NCI-H510A treated with DMSO at 0.1 percent for 48 hours (cell line): ENCODE measurements at places on chromosomes 2 and 18.

- DNase-seq: no peak
Measured at GRCh38 chr2:16589465-16589864, 76.2 kb downstream of the CYRIA start.

GRCh38 chr2:112881217-112881985 lies 29.6 kb upstream of the IL37 start:
- DNase-seq: no peak

DNA sequence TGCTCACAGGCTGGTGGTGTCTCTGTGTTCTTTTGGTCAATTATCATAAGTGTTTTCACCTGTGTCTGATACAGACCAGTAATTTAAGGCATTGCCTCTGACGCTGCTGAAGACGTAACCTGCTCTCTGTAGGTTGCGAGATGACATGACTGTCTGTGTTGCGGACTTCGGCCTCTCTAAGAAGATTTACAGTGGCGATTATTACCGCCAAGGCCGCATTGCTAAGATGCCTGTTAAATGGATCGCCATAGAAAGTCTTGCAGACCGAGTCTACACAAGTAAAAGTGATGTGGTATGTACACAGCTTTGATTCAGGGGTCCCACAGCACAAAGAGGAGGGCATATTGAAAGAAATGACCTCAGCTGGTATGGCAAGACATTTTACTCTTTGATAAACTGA lies 33.8 kb upstream of the TMEM87B start:
- no peak for DNase-seq

DNA sequence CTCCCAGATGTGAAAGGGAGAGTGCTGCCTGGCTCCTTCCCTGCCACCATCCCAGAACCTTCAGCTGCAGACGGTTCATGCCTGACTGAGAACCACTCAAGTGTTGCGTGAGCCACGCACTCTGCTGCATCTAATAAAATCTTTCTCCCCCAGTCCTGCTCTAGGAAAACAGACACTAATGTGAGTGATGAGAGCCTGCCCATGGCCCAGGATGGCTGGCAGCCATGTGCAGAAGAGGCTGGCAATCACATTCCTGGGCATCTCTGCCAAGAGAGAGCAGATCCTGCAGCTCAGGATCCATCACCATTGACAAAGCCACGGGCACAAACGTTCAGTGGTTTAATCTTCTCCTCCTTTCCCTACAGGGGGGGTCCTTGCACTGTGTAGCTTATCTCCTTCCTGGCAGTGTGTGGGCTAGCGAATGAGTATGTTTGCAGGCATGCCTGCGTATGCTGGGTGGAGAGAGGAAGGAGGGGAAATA lies 477.5 kb downstream of the SLC4A3 start:
- DNase-seq: no peak

DNA sequence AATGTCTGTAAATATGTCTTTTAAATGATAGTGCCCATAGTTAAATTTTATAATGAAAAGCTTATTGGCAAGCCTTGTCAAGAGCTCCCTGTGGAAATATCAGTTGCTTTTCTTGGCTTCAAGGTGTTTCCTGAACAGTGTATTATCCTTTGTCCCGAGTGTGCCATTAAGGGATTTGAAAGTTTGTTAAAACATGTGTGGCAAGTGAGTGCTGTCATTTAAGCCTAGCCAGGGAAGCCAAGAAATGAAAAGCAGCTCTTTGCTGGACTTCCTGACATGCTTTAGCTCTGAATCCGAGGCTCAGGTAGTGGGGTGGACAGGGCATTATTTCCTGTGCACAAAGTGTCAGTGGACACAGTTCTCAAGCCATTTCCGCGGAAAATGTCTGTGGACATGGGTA lies 111.5 kb downstream of the DIS3L2 start:
- no peak for DNase-seq

GRCh38 chr2:55901322-55901721 lies 22.3 kb downstream of the EFEMP1 start:
- no peak for DNase-seq

GRCh38 chr2:66929632-66930338 lies 467.3 kb upstream of the ETAA1 start:
- DNase-seq: no peak

DNA sequence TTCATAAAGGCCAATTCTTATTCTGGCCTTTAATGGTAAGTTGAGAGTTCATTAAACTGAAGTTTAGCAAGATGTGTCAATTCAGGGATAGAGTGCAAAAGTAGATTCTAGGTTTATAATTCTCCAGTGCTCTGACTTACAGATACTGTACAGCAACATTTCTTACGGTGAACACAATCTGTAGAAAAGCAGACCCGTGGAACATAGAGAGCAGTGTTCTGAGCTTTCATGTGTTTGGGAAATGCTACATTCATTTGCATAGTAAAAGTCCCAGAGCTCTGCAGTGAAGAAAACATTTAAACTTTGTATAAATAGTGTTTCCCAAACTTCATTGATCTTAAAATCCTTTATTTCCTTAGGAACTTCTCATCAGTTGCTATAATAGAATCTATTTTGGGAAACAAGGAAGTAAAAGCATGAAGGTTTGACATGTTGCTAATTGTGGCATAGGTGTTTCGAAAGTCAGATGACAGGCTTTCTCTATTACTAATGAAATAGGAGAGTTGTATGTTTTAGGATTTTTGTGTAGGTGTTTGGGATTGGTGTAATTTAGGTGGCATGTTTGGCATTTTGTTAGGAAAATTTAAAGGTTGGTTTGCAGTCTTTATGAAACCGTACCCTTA lies 138.2 kb downstream of the ASXL3 start:
- no peak for DNase-seq

DNA sequence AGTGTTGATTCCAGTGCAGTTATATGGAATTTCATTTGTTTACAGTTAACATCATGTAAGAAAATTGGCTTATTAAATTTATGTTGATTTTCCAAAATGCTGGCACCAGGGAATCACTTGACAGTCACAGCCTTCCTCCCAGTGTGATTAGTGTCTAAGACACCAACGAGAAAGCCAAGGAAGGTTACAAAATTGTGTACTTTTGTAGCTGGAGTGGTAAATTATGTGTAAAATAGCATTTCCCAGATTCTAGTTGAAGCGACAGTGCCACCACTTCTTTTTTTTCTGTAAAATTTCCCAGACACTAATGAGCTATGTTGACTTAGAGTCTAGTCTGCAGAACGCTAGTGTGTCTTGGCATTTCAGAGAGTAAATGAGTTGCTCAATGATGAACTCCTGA lies 101.3 kb downstream of the NCK2 start:
- no peak for DNase-seq

- DNase-seq: no peak
Measured at GRCh38 chr2:64666810-64667438, 13.2 kb upstream of the SERTAD2 start.

GRCh38 chr18:46333431-46334135 lies 229.4 kb downstream of the HAUS1 start:
- DNase-seq: peak; percentile 13

DNA sequence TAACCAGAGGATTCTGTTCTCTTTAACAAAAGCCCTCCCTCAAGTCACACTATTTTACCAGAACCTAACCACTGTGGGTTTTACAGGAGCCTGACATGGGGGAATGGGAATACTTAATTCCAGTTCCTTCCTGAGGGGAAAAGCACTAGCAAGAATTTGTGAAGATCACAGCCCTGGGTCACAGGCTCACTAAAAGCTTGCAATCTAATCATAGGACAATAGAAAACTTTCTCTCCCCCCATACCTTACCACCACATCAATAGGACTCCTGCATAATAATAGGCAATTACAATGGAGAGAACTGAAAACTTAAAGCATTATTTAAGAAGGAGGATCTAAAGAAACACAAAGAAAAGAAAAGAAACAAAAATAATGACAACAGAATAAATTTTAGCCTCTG lies 225.8 kb upstream of the ZNF804A start:
- DNase-seq: no peak

DNA sequence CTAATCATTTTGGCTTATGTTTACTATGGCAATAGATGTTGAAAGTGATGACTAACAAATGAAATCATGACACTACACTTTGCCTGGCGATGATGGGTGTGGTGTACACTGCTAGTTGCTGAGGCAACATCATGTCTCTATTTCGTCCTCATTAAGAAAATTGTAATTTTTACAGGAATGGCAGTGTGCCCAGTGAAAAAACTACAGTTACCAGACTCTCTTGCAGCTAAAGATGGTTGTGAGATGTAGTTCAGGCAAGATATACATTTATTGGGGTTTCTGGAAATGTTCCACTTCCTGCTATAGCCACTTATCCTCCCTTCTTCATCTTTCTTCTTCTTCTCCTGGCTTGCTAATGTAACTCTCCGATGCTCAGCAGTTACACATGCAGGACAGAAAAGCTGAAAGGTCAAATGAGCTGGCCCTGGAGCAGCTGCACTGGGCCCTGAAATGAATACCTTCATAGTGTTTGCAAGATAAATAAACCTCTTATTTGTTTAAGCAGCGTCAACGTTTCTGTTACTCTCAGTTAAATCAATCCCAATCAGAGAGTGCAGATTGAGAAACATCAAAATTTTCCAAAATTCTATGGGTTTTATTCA lies 46.0 kb downstream of the SOCS6 start:
- no peak for DNase-seq

DNA sequence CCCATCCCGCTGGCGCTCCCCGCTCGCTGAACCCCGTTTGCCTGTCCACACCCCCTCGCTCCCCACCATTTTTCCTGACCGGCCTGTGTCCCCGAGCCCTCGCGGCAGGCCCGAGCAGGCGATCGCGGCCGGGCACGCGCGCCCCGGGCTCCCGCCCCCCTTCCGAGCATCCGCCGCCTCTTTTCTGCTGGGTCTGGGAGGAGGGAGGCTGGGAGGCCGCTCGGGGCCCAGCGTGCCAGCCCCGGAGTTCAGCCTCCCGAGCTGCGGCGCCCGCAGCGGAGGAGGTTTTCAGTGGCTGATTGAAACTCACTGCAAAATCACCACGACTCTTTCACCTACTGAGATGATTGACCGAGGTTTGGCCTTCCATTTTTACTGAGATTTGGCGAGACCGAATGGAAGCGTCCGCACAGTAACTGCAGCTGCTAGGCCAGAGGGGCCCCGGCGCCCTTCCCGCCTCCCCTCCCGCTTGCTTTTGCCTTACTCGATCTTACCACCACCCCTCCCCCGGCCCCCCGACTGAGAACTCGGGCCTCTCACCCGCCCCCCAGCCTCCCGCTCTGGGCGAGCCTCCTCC lies 4.8 kb downstream of the SOX11 start:
- DNase-seq: peak; percentile 57

DNA sequence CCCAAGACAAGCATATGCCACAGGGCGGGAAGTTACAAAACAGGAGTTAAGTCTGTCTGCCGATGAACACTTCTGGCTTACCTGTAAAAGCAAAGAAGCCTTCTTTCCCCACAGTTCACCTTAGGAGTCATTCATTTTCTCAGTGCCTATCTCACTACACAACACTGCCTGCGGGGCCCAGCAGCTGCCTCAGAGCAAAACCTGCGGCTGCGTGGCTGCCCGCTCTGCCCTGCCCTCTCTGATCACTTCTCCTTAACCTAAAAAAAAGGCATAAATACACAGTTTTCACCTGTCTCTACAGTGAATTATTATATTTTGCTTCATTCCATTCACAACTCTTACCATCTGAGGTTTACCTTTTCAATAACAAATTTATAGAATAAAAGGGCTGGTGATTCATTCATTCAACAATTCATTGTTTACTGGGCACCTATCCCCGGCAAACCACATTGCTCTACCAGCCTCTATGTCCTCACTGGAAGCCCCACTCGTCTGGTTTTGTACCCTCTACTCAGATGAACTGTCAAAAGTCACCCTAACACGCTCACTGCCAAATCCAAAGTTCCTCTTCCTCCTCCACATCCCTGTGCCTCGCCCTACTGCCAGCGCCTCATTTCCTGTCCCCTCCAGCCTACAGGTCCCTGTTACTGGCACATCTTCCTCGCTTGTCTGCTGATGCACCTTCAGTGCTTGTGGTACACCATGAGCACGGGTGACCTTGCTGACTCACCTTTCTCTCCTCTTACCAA lies 31.4 kb downstream of the AFG3L2 start:
- DNase-seq: no peak
